ENCODE measurements at places on chromosomes 13 and 19. TPM values are rescaled to one million over a fixed set of nuclear protein-coding genes. Genes with fewer than 3 reads are reported as not detected.

- DNase-seq, result no peak
These were observed 139.0 kb downstream of the RAP2A start for GRCh38 chr13:97573011-97573410.

DNA sequence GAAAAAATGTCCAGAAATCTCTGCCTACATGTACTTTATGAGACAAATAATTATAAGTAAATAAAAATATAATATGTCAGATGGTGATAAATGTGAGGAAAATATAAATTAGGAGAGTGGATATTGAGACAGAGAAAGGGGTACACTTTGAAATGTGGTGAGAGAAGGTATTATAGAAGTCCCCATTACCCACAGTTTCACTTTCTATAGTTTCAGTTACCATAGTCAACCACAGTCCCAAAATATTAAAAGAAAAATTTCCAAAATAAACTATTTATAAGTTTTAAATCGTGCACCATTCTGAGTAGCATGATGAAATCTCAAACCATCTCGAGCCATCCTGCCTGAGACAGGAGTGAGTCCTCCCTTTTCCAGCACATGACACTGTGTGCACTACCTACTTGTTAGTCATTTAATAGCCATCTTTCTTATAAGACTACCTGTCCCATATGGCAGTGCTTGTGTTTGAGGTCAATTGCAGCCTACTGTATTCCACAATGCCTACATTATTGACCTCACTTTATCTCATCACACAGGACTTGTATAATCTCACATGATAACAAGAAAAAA, 653.7 kb downstream of the DACH1 start:
- DNase-seq, result no peak

The FFAR2 gene
- not detected for total RNA-seq

- DNase-seq, result no peak
These were observed 3.2 kb downstream of the PTBP1 start for GRCh38 chr19:800360-801029.

The BBC3 gene
- 2.5 TPM for total RNA-seq

The ZNF667 gene
- total RNA-seq, result 6.7 TPM

DNA sequence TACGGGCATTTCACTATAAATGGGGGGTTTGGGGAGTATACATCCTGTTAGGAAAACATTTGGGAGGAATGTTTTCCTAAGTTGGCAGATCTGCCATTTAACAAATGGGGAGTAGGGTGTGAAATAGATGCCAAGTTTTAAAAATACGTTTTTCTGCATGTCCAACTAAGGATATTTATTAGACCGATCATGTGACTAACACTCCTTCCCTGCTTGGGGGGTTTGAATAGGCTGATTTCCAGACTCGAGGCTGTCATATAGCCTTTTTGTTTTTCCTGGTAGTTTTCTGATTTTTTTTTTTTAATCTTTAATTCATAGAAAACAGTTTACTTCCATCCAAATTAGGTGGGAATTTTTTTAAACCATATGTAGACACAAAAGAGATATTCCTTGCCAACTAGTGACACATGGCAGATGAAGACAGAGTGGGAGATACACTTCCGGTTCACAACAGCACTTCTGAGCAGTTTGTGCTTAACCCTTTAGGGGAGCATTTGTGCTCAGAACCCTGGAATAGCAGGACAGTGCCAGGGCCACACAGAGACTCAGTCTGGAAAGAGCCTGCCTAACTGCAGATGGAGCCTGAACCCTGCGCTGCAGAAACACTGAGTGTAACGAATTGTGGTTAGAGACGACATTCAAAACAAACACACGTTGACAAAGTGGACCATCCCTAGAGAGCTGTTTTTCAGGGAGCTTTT, 5.6 kb upstream of the GATAD2A start:
- DNase-seq, result no peak

DNA sequence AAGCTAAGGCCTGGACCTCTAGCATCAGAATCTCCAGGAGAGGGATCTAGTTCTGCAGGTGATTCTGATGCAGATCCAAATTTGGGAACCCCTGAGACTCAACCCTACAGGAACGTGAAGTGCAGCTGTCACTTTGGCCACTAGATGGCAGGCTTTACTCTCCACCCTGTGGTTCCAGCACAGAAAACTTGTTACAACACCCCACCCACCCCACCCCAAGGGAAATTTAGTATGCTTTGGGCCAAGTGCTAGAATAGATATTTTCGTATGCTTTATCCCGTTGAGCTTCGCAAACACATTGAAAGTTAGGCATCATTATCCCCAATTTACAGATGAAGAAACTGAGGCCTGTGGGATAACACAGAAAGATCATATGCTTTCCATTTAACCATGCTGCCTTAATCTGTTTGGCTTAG, 232.0 kb downstream of the B3GLCT start:
- no peak for DNase-seq

The GNG7 gene
- total RNA-seq, result 8.0 TPM

DNA sequence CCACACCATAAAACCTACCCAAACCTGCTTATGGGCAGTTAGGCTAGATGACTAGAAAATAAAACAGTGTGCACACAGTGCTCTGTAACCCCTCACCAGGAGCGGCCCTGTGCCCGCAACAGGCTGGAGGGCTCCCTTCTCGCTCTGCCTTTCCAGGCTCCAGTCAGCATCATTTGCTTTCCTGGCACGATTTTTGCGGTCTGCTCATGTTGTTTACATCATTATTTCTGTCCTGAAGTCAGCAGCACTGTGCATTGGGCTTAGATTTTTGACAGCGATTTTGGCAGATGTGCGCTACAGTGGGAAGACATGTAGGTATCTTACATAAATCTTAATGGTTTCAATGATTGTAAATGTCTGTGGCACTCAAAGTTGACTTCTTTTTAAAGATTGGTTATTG, 344.0 kb downstream of the MTUS2 start:
- no peak for DNase-seq

GRCh38 chr19:40155749-40156265, 35.4 kb upstream of the MAP3K10 start:
- no peak for DNase-seq

DNA sequence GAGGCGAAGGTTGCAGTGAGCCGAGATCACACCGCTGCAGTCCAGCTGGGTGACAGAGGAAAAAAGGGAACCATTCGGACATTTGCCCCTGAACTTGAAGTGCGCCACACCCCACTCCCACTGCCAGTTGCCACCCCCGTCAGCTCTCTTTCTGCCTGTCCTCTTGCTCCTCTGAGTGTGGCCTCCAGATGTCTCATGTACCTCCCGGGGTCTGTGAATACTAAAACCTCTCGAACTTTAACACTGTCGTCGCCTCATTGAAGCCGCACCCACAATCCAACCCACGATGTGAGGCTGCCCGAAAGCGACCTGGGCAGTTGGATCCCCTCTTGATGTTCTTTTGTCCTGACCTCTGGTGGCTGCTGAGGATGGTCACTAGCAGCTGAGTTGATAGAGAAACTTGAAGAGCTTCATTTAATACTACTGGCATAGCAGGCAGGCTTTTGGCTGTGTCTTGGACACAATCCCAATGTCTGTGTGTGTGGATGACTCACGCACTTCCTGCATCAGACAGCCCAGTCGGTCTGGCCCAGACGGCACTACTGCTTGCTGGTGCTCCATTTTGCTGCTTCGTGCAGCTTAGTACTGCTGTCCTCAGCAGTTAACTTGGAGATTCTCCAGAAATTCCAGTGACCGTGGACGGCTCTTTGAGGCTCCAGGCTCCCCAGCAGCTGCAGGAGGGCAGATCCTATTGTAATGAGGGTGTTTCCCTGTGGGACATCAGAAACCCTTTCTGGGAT, 4.2 kb downstream of the FPR3 start:
- peak; percentile 90 for DNase-seq

DNA sequence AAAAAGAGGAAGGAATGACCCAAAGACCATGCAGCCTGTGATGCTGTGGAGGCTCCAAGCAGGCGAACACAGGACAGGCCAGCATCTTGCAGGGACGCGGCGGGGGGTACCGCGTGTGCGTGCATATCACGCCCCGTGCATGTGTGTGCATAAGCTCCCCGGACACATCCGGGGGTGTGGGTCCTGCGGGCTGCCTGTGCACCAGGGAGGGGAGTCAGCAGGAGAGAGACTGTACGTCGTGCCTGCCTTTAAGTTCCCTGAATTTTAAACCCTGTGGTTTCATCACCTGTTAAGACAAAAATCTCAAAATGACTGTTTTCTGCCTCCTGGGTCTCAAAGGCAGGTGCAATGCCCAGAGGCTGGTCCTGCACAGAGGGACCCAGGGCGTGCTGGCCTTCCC, 16.6 kb downstream of the ADAT3 start:
- no peak for DNase-seq

DNA sequence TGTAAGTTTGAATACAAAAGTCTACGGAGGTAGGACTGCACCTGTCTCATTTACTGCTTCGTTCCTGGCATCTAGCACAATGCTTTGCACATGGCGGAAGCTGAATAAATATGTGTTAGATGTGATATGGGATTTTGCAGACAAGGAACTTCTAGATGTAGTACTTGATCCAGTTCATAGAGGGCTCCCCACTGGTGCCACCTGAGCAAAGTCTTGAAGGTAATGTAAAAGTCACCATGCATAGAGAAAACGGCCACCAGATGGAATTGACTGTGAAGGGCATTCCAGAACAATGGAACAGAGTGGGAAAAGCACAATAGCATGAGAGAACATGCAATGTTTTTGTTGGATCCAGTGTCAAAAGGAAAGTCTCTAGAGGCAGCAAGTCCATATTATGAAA, 209.3 kb downstream of the HS6ST3 start:
- DNase-seq, result no peak

GRCh38 chr13:108272333-108272732, 2.8 kb downstream of the TNFSF13B start:
- no peak for DNase-seq

The F2RL3 gene
- 3.9 TPM for total RNA-seq

GRCh38 chr19:34316741-34317301, 48.2 kb upstream of the GPI start:
- DNase-seq, result peak; percentile 28

The ZNF626 gene
- total RNA-seq, result 20.1 TPM

The RFC3 gene
- 5.9 TPM for total RNA-seq

GRCh38 chr19:11288349-11288748, 7.6 kb upstream of the TSPAN16 start:
- DNase-seq, result no peak

The LIM2 gene
- not detected for total RNA-seq

The ZNF569 gene
- total RNA-seq, result 5.4 TPM

DNA sequence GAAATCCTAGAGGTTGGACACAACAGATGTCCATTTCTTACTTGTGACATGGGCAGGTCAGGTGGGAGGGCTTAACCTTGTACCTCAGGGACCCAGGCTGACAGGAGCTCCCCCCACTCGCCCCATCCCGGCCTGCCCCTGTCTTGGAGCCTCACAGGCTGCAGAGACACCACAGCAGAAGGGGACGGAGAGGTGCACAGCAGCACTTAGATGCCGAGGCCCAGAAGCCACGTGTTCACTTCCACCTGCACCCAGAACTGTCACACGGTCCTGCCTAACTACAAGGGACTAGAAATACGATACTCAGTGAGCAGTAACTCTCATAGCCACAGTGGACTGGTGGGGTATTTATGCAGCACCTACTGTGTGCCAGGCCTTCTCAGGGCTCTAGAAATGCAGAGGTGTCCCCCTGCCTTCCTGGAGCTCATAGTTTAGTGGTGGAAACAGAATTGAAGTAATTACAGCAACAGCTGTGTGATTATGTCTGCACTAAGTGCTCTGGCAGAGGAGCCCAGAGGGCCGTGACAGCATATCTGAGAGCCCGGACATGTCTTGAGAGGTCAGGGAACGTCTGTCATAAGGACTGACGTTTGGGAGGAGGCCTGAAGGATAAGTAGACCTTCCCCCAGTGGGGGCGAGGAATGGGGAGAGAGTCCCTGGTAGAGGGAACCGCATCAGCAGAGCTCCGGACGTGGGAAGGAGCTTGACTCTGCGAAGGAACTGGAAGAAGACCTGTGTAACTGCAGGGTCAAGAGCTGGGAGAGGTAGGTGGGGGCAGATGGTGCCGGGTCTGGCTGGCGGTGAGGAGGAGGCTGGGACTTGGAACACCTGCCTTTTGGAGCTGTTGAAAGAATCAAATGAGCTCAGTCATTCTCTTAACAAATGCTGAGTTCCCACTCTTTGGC, 130.0 kb downstream of the SIPA1L3 start:
- no peak for DNase-seq

The TMEM238 gene
- total RNA-seq, result 0.54 TPM

DNA sequence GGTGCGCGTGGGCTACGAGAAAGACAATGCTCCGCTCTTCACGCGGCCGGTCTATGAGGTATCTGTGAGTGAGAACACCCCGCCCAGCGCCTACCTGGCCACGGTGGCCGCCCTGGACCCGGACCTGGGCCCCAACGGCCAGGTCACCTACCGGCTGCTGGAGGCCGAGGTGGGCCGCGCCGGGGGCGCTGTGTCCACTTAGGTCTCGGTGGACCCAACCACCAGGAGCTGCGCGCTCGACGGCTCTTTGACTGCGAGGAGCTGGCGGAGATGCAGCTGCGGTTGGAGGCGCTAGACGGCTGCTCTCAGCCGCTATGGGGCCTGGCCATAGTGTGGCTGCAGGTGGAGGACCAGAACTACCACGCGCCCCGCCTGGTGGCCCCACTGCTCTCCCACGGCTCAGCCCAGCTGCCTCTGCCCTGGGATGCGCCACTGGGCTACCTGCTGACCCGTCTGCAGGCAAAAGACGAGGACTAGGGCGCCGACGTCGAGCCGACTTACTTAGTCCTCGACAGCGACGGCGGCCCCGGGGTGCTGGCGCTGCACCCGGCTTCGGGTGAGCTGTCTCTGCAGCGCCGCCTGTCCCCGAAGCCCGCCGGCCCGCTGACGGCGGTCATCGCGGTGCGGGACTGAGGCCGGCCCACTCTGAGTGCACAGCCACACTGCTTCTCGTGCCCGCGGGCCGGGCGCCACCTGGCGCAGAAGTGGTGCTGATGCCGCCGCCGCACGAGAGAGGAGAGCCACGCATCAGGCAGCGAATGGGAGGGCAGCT, 173.0 kb downstream of the OLFM4 start:
- DNase-seq, result no peak

The CD79A gene
- not detected for total RNA-seq

GRCh38 chr19:53600217-53600616, 31.6 kb upstream of the DPRX start:
- DNase-seq, result no peak

DNA sequence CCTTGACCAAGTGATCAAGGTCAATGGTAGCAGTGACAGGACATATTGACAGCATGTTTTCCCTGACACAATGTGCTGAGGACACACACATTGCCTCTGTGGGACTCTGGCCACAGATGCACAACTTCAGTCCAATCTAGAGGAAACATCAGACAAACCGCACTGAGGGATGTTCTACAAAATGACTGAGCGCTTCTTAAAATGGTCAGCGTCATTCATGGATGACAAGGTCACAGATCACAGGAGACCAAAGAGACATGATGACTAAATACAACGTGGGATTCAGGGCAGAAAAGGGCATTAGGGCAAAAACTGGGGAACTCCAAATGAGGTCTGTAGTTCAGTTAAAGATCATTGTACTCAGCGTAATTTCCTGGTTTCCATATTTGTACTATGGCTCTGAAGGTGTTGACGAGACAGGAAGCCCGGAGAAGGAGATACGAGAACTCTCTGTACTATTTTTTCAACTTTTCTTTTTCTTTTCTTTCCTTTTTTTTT, 20.6 kb downstream of the PBX4 start:
- DNase-seq, result no peak

The KLK12 gene
- total RNA-seq, result not detected

- DNase-seq, result peak; percentile 86
These were observed at the start of gene WTIP for GRCh38 chr19:34480971-34481841. Gene WTIP, plus strand, starts transcription at chr19:34481758. Its CDS starts 217 bp downstream, at chr19:34481975.
